ENCODE measurements at places on chromosomes 7 and 10.

- no peak for DNase-seq
Measured at GRCh38 chr10:47325303-47326291, 3.3 kb downstream of the GDF2 start.

DNA sequence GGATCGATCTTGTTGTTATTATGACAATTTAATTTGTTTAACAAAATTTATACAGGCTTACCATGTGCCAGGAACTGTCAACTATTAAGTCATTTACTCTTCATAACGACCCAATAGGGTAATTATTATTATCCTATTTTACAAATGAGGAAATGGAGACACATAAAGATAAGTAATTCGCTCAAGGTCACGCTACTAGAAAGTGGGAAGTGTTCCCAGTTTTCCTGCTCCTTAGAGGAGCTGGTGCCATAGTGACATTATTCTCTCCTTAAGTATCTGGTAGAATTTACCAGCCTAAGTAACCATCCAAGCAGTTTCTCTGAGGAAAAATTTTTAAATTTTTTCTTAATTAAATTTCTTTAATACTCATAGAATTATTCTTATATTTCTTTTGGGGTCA, 360.9 kb upstream of the RNF32 start:
- DNase-seq: no peak

GRCh38 chr7:80443325-80443724, 68.5 kb downstream of the GNAT3 start:
- no peak for DNase-seq

GRCh38 chr10:52446391-52446790, 132.3 kb downstream of the DKK1 start:
- no peak for DNase-seq

DNA sequence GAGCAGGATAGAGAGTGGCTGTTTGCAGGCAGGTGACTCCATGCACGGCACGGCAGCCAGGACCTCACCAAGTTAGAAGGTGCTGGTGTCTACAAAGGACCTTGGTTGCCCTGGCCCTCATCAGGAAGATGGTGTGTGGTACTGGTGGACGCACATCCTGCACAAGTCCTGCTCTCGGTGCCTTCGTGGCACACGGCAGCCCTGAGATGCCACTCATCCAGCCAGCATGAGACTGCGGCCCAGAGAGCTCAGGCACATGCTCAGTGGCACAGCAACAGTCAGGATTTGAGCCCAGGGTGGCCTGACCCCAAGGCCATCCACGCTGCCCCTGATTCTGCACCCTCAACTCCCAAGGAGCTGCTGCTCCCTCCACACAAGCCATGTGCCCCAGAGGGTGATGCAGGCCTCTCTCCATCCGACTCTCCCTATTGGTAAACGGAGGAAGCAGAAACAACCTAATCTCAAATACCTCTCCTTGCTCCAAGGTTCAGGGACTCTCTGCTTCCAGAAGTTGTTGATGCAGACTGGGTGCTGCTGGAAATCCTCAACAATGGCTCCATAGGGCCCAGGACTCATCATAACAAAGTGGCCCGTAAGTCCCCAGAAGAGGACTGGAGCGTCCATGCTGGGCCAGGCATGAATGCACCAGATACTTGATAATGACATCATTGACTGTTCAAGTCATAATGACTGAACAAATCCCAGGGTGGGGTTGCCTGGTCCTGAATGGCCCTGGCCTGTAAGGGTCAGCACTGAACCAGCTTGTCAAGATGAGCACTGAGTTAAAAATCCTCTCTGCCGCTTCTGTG, 93.6 kb downstream of the ARHGAP22 start:
- DNase-seq: no peak

- no peak for DNase-seq
Measured at GRCh38 chr7:77727936-77728701, 31.9 kb downstream of the RSBN1L start.

GRCh38 chr7:1940402-1940786, 270.3 kb downstream of the ELFN1 start:
- DNase-seq: peak; percentile 90

- no peak for DNase-seq
Measured at GRCh38 chr7:154843670-154844237, 159.2 kb downstream of the PAXIP1 start.

DNA sequence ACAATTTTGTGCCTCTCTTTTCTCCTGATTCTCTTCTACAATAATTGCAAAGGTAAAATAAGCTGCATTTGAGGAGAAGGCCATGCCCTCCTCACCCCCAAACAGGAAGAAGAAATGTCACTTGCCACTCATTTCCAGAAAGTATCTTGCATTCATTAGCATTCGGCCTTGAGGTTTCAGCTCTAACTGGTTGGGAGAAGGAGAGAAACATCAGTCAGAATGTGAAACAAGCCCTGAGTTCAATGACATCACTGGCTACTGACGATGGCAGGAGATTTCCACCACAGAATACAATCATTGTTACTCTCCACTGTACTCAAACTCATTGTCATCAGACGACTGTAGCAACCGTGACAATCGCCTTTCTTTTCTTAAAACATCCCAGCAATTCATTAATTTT, 72.8 kb downstream of the PRKCQ start:
- DNase-seq: peak; percentile 49

DNA sequence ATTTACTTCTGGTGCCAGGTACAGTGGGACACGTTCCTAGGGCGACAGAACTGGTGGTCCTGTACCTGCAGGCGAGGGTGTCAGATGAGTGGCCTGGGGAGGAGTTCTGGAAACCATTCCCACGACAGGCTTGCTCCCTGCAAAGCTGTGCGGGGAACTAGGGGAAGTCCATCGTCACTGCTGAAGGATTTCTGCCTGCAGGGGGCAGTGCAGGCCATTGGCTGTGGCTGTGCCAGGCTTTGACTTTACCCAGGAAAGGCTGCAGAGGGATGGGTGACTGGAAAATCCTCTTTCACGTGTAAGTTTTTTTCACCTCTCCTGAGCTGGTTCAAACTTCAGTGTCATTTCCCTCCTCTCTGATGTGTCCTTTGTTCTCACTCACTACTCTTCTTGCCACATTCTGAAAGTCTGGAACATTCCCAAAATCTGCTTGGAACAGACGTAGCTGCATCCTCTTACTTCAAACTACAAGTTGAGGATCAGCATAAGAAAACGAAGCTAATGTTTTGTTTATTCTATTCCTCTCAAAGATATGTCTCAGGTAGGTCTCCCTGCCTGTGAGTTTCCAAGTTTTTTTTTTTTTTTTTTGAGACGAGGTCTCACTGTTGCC, 126.5 kb downstream of the SH2D4B start:
- DNase-seq: peak; percentile 66

- no peak for DNase-seq
Measured at GRCh38 chr7:134431815-134432214, 27.1 kb downstream of the AKR1B1 start.

GRCh38 chr10:123557366-123558108, 108.6 kb upstream of the GPR26 start:
- no peak for DNase-seq

DNA sequence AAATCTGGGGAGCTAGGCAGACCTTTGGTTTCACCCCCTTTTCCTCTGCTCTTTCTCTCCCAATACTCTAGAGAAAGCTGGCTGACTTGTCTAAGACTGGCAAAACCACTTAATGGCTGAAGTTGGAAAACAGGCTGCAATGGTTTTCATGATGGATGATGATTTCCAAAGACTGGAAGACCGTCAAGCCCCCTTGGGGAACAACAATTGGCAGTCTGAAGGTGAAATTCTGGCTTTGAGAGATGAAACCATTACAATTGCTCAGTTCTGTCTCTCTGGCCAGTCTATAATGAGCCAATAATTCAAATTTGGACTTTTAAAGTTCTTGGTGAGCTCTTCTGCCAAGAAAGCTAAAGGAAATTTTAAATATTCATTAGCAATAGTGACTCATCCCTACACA, 680.5 kb downstream of the PARD3 start:
- no peak for DNase-seq

DNA sequence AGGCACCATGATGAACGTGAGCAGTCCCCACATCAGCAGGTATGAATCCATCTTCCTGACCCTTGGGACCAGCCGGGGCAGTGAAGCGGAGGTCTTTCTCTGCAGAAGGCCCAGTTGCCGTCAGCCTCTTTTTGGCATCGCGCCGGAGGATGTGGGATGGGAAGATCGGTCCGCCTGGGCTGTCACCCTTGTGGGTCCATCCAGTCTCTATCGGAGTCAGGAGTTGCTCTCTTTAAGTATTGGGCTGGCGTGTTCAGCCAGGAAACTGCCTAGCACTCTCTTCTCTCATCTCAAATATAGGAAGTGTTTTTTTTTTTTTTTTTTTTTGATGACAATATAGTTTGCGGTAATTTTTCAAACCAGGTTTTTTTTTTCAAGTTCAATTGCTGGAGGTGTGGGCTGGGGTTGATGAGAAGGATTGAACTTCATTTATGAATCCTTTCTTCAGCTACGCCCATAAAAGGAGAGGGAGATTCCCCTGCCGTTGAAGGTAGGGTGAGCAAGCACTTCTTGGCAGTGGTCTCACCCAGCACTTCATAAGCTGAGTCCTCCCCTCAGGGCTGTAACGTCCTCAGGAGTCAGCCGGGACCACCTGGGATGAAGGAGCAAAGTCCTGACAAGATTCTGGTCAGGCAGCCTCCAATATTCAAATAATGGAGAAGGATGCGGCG, at the start of gene IL2RA:
Gene IL2RA, minus strand, starts transcription at position 267 of the 671 bp plus-strand sequence. Its CDS starts 216 bp downstream, at position 51.
- DNase-seq: no peak

GRCh38 chr10:60426425-60426824, 36.8 kb upstream of the ANK3 start:
- no peak for DNase-seq

- DNase-seq: peak; percentile 66
Measured at GRCh38 chr7:23938937-23939552, 229.0 kb downstream of the STK31 start.

- no peak for DNase-seq
Measured at GRCh38 chr7:2350055-2350454, 4.6 kb upstream of the EIF3B start.

DNA sequence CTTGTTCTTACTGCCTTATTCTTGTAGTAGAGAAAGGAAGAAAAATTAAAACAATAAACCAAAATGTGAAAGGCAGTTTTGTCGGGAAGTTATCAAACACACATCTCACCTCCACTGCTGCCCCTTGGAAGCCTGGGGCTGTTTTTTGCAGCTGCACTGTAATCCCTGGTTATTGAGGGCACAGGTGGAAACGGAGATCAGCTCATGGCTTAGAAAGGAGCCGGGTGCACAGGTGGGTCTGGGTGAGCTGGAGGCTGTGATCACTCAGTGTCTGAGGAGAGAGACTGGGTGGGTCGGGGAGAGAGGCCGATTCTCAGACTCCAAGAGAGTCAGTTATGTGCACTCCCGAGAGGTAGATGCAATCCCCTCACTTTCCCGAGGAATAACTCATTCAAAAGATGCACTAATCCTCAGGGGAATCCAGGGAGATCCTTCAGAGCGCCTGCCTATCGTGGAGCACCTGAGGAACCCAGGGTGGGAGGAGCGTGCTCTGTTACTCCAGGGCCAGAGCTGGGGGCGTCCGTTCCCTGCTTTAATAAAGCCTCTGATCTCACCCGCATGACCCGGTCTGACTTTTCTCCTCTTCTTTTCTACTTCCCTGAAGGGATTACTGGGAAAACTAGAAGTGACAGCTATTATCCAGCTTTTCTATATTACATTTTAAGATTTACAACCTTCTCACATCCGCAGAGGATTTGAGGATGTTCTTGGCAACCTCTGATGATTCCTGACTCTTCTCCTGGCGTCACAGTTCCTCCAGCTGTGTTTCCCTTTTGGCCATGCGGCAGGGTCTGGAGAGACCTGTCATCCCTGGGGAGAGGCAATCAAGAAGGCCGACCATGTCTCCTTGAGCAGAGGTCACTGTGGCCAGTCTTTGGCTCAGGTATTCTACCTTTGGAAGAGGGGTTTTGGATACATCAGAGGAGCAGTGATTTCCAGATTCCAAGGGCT, 82.1 kb downstream of the CAMK1D start:
- no peak for DNase-seq

- DNase-seq: no peak
Measured at GRCh38 chr7:80529362-80529761, 17.5 kb upstream of the GNAT3 start.

DNA sequence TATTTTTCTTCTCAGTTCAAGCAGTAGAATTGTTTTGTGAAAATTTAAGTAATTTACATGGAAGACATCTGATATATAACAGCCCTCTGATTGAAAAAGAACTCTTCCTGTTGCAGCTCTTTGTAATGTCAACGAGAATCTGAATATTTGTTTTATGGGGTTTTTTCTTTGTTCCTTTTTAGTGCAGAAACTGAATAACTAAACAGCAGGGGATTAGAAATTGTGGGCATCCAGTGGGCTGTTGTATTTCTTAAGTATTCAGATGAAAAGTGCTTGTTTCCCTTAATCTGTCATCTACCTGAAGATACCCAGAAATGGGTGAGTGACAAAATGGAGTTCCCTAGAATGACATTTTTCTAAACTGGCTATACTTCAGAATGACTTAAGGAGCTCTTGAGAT, 7.4 kb downstream of the ARL4A start:
- no peak for DNase-seq

DNA sequence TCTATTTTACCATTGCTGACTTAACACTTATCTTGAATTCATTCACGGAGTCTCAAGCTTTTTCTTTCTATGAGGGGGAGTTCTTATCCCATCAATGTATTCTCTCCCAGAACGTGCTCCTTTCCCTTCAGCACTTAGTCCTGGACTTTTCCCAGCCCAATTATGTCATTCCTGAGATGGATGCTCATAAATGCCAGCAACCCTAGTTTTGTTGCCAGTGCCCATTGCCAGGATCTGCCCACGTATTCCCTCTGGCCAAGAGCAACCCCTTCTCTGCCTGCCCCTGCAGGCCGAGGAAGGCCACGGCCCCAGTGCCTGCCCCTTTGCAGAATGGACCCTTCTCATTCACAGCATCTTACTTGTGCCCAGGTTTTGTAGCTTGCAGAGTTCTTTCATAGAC, 67.4 kb upstream of the PPP1R3C start:
- DNase-seq: no peak

- DNase-seq: peak; percentile 16
Measured at GRCh38 chr7:88169717-88170320, 50.0 kb downstream of the SRI start.

- no peak for DNase-seq
Measured at GRCh38 chr10:34698979-34699378, 116.1 kb downstream of the PARD3 start.

DNA sequence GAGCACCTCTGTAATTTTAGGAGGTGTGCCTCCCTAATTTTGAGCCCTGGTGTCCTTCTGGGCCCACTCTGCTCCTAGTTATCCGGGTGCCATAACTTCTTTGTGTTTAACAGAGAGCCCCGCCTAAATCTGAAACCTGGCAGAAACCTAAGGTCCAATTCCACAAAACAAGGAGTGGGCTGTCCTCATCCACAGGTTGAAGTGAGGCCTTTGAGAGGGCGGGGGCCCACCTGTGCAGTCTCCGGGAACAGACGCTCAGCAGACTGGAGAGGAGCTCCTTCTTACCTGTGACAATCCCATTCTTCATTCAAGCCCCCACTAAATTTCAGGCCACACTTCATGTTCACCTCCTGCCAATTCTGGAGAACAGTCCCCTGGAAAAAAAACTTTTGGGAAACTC, 10.9 kb downstream of the TMEM72 start:
- DNase-seq: no peak

- peak; percentile 12 for DNase-seq
Measured at GRCh38 chr7:107563081-107563774, 492 bp downstream of the COG5 start.

All from GM12865 (cell line).